GM12878 (cell line): ENCODE measurements at places on chromosomes 3 and 15.

DNA sequence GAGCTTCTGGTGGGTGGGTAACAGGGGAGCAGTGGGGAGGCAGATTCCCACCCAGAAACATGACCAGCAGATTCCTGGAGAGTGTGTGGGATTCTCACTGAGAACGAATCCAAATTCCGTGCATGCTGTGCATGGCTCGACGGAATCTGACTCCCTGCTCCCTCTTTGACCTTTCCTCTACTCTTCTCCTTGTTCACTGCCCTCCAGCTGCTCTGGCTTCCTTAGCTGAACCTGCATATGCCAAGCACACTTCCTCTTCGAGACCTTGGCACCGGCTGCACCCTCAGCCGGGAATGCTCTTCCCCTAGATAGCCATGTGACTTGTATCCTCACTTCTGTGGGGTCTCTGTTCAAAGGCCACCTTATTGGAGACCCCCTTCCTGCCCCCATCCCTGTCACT lies 6.3 kb downstream of the INSYN1 start:
- no peak overlapping the region for H3K4me3 ChIP-seq
- DNase-seq = no peak
- H3K36me3 ChIP-seq = no peaks in the 10 kb centered on the region
- peaks cover 9% of the 10 kb centered on the region for H3K27me3 ChIP-seq
- no peak overlapping the region for H3K27ac ChIP-seq

GRCh38 chr3:9730657-9731205 lies 804 bp upstream of the BRPF1 start:
- H3K27me3 ChIP-seq = no peaks in the 10 kb centered on the region
- H3K27ac ChIP-seq = no peak overlapping the region; the same call in 1 of the 2 replicates
- peak overlapping the region; percentile 58; the same call in 1 of the 2 replicates for H3K4me3 ChIP-seq
- H3K4me1 ChIP-seq = peaks cover 12% of the 10 kb centered on the region
- no peaks in the 10 kb centered on the region for H3K36me3 ChIP-seq

- H3K27ac ChIP-seq = no peak overlapping the region
- H3K4me3 ChIP-seq = no peak overlapping the region
- no peaks in the 10 kb centered on the region for H3K27me3 ChIP-seq
- DNase-seq = no peak
- no peaks in the 10 kb centered on the region for H3K4me1 ChIP-seq
These were observed 15.7 kb downstream of the RFT1 start for GRCh38 chr3:53114412-53115074.

- H3K27ac ChIP-seq = no peak overlapping the region
- no peaks in the 10 kb centered on the region for H3K4me1 ChIP-seq
- no peak for DNase-seq
- no peaks in the 10 kb centered on the region for H3K27me3 ChIP-seq
- no peaks in the 10 kb centered on the region for H3K36me3 ChIP-seq
These were observed 199.9 kb downstream of the MFSD1 start for GRCh38 chr3:159001711-159002110.

DNA sequence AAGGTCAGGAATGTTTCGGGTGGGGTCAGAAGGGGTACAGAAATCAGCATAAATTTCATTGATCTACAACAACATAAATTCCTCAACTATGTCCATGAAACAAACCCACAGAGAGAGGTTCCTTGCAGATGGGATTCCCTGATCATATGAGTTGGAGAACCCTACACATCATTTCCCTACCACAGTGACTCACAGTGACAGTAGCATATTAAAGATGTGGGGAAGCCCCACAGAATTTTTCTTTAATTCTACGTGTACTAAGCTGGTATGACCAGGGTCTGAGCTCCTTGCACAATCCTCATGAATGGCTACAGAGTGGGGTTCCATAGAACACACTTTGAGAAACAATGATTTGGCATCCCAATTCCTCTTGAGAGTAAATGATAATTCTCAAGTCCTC lies 116.9 kb upstream of the RAD18 start:
- H3K4me1 ChIP-seq = 0 out of 2 replicates have a peak, but pooled peaks cover 8% of the 10 kb centered on the region
- DNase-seq = no peak
- no peak overlapping the region for H3K4me3 ChIP-seq
- H3K27ac ChIP-seq = no peak overlapping the region
- no peaks in the 10 kb centered on the region for H3K36me3 ChIP-seq

DNA sequence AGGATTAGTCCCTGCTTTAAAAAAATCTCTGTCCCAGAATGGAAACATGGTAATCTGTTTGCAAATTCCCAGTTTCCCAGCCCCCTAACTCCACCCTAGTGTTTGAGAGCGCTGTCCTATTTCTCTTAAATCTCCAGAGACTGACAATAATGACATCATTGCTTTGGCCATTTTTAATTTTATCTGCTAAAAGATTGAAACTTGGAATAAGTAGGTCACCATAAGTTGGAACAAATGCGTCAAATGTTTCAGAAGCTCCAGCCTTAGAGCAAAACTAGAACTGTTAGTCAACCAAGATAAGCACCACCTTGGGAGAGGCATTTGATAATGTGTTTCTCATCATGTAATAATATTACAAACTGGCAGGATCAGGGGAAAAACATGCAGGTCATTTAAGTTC lies 25.7 kb upstream of the MB21D2 start:
- no peak overlapping the region for H3K4me3 ChIP-seq
- no peak for DNase-seq
- H3K27ac ChIP-seq = no peak overlapping the region
- H3K36me3 ChIP-seq = no peaks in the 10 kb centered on the region

DNA sequence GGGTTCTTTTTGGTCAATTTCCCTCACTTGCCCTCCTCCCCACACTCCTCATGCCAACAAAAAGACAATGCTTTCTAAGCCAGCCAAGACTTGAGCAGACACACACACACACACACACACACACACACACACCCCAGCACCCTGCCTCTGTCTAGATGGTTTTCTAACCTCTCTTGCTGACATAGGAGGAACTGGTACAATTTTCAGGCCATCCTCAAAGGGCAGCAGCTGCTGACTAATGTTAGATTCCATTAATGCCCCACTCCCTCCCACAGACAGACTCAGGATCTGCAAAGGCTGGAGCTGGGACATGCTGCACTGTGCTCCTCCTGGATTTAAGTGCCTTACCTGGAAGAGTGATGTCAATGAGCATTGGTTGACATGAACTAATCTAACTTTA lies 438.4 kb downstream of the OCA2 start:
- no peaks in the 10 kb centered on the region for H3K36me3 ChIP-seq
- H3K4me1 ChIP-seq = no peaks in the 10 kb centered on the region
- no peak for DNase-seq
- no peak overlapping the region for H3K4me3 ChIP-seq
- H3K27ac ChIP-seq = no peak overlapping the region
- H3K27me3 ChIP-seq = no peaks in the 10 kb centered on the region

GRCh38 chr3:105793040-105793439 lies 75.8 kb downstream of the CBLB start:
- no peaks in the 10 kb centered on the region for H3K27me3 ChIP-seq
- DNase-seq = no peak
- peaks cover 5% of the 10 kb centered on the region for H3K4me1 ChIP-seq
- no peak overlapping the region for H3K4me3 ChIP-seq
- no peaks in the 10 kb centered on the region; the same call in 1 of the 2 replicates for H3K36me3 ChIP-seq

- H3K27ac ChIP-seq = no peak overlapping the region
- DNase-seq = no peak
- no peaks in the 10 kb centered on the region for H3K36me3 ChIP-seq
- H3K4me3 ChIP-seq = no peak overlapping the region
- H3K27me3 ChIP-seq = no peaks in the 10 kb centered on the region
These were observed 256.5 kb downstream of the IL5RA start for GRCh38 chr3:2853651-2854050.

DNA sequence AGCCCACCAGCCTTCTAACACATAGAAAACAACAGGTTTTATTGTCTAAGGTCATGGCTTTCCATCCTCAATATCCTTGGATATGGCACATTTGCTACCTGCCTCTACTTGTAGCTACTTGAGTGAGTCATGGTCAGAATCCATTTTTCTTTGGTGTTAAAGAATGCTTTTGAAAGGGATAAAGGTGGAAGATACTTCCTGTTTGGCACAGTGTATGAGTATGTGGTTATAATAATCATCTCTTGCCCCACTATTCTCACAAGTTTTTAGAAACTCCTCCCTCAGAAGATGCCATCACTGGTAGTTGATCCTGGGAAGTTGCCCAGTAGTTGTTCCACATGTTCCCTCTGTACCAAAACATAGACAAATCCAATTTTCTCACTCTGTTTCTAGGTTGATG lies 508.6 kb upstream of the IL12A start:
- no peak overlapping the region for H3K4me3 ChIP-seq
- no peaks in the 10 kb centered on the region; the same call in 1 of the 2 replicates for H3K27me3 ChIP-seq
- no peak overlapping the region for H3K27ac ChIP-seq
- no peaks in the 10 kb centered on the region for H3K4me1 ChIP-seq
- H3K36me3 ChIP-seq = no peaks in the 10 kb centered on the region
- no peak for DNase-seq

DNA sequence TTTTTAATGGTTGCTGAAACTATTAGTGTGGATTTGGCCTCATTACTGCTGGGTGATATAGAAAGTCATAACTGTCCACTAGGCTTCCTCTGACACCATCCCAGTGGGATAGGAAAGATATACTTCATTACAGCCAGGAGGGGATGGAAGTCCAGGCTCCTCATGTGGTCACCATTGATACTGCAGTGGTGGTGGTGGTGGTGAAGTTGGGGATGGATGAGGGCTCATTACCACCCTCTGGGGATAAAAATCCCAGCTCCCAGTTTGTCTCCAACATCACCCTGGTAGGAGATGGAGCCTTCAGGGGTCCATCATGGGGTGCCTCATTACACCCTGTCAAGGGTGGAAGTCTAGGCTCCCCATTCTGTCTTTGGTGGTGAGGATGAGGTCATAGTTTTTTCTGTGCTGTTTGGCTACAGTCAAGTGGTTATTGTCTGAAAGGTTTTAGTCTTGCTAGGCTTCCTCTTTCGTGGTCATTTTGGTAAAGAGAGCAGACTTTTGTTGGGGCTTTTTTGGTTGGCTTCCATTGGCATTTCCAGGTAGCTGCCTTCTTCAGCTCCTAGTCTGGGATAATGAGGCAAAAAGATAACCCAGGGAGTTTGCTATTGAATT lies 30.1 kb upstream of the FILIP1L start:
- H3K4me3 ChIP-seq = no peak overlapping the region
- H3K36me3 ChIP-seq = peaks cover 2% of the 10 kb centered on the region; the same call in 1 of the 2 replicates
- H3K27ac ChIP-seq = no peak overlapping the region
- H3K4me1 ChIP-seq = peaks cover 3% of the 10 kb centered on the region; the same call in 1 of the 2 replicates
- H3K27me3 ChIP-seq = no peaks in the 10 kb centered on the region
